ENCODE measurements at places on chromosomes 5 and 9. TPM values are rescaled to one million over a fixed set of nuclear protein-coding genes. Genes with fewer than 3 reads are reported as not detected.

DNA sequence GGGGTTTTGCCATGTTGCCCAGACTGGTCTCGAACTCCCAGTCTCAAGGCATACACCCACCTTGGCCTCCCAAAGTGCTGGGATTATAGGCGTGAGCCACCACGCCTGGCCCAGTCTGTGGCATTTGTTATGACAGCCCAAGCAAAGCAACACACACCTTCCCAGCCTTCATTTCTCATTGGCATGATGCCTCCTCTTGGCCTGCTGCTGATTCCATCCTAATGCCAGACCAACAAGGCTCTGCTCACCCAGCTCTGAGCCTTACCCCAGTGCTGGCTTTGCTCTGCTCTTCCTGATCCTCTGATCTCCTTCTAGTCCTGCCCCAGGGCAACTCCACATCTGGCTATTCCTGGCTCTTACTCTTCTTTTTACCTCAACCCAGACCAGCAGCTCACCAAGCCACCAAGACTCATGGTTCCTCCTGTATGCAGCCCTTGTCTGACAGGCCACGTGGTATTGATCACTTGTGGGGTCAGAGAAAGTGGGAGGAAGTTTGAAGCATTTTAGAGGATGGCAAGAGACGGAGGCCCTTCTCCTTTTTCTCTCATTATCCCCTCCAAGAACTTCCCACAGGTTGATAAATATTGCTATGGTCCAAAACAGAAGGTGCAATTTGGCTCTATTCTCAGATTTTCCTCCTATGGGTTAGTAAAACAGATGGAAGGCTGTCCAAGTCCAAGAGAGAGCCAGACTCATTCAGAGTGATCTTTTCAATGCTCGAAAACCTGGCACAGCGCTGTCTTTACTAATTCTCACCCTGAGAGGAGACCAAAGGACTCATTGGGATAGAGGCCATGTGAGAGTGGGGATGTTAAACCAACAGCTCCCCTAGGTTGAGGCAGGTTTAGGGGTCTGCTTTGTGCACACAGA lies 958 bp downstream of the CD180 start:
- DNase-seq: no peak

The NME5 gene
- total RNA-seq: 1.1 TPM

The AOPEP gene
- 19.2 TPM for total RNA-seq

The TXNDC8 gene
- total RNA-seq: not detected

- DNase-seq: no peak
Measured at GRCh38 chr5:10756549-10756948, 4.5 kb downstream of the DAP start.

The CNTFR gene
- not detected for total RNA-seq

The ANKRD18A gene
- 1.5 TPM for total RNA-seq

All from pulmonary artery endothelial cell (primary cell).